PC-3 (cell line): ENCODE measurements at places on chromosomes 7 and 10. TPM values are rescaled to one million over a fixed set of nuclear protein-coding genes. Genes with fewer than 3 reads are reported as not detected.

CAMK2B gene
- 0.69 and 1.2 TPM in 2 replicates for total RNA-seq

PDZD7 gene
- 2.5 and 2.8 TPM in 2 replicates for total RNA-seq

PAX4 gene
- not detected in 2 replicates for total RNA-seq

UPK3B gene
- total RNA-seq: 3.0 and 10.7 TPM in 2 replicates

ABCC2 gene
- total RNA-seq: 0.35 and 2.4 TPM in 2 replicates

OPN4 gene
- not detected in 2 replicates for total RNA-seq

EGR2 gene
- 2.7 and 2.8 TPM in 2 replicates for total RNA-seq

DNA sequence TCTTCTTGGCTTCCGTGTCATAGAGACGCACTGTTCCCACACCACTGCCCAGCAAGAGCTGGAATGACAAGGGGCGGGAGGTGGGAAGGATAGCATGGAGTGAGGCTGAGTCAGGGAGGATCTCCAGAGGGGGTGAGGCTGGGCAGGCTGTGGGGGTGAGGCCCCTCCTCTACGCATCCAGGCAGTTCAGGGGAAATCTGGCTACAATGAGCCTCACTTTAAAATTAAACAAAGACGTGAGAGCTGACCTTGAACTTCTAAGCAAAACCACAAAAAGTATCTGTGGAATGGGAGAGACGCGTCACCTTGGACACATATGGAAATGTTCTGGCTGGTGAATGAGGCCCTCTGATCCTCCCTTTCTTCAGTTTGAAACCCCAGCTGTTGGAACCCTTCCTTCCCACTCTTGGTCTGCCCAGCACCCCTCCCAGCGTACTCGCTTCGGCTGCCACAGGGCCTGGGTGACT, 17.7 kb downstream of the WDR91 start:
- no peaks in the 10 kb centered on the region for H3K36me3 ChIP-seq
- DNase-seq: no peak
- no peaks in the 10 kb centered on the region for H3K27me3 ChIP-seq
- no peak overlapping the region for H3K4me3 ChIP-seq

DNA sequence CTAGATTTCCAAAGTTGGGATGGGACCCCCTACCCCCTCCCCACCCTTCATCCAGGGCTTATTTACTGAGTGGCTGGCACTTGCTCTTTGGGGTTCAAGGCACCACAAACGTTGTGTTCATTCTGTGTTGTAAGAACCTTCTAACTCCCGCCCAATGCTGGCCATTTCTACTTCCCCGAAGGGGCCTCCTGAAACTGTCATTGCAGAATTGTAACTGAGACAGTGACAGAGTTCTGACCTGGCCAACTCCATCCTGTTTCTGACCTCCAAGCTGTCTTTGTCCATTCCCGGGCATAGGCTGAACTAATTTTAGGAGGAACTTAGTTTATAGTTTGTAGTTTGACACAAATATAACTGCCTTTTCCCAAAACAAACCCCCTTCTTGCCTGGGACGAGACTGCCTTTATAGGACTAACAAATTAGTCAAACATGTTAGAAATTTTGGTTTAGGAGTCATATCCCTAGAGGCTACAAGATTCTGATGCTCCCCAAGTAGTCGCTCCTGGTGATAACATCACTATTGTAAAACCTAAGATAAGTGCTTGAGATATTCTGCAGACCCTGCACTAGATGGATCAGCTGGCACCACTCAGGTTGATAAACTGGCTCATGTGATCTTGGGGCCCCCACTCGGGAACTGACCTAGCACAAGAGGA, 34.8 kb upstream of the ZMIZ2 start:
- H3K36me3 ChIP-seq: no peaks in the 10 kb centered on the region; the same call in 1 of the 2 replicates
- H3K4me1 ChIP-seq: peaks cover 17% of the 10 kb centered on the region
- H3K27me3 ChIP-seq: no peaks in the 10 kb centered on the region
- no peak for DNase-seq
- no peak overlapping the region for H3K27ac ChIP-seq

DNA sequence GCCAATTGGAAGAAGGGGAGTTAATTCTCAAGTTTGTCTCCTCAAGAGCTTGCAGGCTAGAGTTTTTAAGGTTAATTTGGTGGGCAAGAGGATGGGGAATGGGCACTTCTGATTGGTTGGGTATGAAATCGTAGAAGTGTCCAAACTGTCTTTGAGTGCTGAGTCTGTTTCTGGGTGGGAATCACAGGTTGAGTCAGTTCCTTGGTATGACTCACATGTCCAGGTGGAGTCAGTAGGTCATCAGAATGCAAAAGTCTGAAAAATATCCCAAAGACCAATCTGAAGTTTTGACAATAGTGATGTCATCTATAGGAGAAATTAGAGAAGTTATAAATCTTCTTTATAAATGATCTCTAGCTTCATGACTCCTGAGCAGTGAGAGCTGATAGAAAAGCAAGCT, 1252.2 kb downstream of the REEP3 start:
- no peak overlapping the region for H3K4me3 ChIP-seq
- DNase-seq: peak; percentile 40
- H3K36me3 ChIP-seq: no peaks in the 10 kb centered on the region
- no peak overlapping the region for H3K27ac ChIP-seq
- 0 out of 2 replicates have a peak, but pooled peaks cover 6% of the 10 kb centered on the region for H3K4me1 ChIP-seq

- no peaks in the 10 kb centered on the region for H3K27me3 ChIP-seq
- no peak overlapping the region for H3K4me3 ChIP-seq
- no peak overlapping the region for H3K27ac ChIP-seq
- H3K4me1 ChIP-seq: no peaks in the 10 kb centered on the region
These were observed 34.5 kb downstream of the MKI67 start for GRCh38 chr10:128091636-128092210.

DNA sequence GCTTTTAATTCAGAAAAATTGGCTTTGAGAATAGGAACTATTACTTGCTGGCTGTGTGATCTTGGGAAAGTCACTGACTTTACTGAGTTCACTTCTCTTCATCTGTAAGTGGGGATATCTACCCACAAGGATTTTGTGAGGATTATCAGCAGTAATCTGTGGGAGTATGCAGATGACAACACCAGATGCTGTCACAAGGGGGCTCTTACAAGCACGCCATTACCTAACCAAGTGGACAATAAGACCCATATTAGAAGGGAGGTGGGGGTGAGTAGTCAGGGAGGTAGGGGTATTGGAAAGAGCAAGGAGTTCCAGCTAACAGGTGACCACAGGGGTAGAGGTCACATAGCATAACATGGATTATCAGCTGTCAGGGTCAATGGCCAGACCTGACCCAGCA, 569.4 kb downstream of the SUGCT start:
- no peak for DNase-seq
- H3K36me3 ChIP-seq: no peaks in the 10 kb centered on the region
- H3K27ac ChIP-seq: no peak overlapping the region
- H3K4me3 ChIP-seq: no peak overlapping the region

- H3K27ac ChIP-seq: no peak overlapping the region
- no peak overlapping the region for H3K4me3 ChIP-seq
- no peaks in the 10 kb centered on the region for H3K36me3 ChIP-seq
- no peak for DNase-seq
- H3K4me1 ChIP-seq: no peaks in the 10 kb centered on the region
These were observed 4.1 kb downstream of the FRMD4A start for GRCh38 chr10:14326581-14326980.

GRCh38 chr7:113652501-113652900, 266.3 kb downstream of the PPP1R3A start:
- DNase-seq: no peak
- H3K27me3 ChIP-seq: no peaks in the 10 kb centered on the region
- H3K4me3 ChIP-seq: no peak overlapping the region
- no peak overlapping the region for H3K27ac ChIP-seq
- H3K4me1 ChIP-seq: no peaks in the 10 kb centered on the region
- H3K36me3 ChIP-seq: no peaks in the 10 kb centered on the region

DNA sequence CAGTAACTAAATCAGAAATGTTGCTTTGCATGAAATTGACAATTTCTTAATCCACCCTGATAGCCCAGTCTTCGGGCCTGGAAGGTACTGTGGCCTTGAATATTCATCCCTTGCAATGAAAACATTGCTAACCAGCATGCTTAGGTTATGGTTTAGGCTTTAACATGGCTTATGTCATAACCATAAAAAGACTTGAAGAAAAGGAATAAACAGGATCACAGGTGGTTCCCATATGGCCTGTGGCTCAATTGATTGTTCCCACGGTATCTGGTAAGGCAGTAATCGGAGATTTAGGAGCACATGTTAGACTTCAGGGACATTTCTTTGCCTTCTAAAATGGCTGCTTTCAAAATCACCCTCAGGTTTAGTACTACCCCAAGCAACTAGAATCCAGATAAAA, 139.5 kb downstream of the ST7 start:
- H3K27ac ChIP-seq: no peak overlapping the region
- H3K4me3 ChIP-seq: no peak overlapping the region
- no peaks in the 10 kb centered on the region for H3K36me3 ChIP-seq

DNA sequence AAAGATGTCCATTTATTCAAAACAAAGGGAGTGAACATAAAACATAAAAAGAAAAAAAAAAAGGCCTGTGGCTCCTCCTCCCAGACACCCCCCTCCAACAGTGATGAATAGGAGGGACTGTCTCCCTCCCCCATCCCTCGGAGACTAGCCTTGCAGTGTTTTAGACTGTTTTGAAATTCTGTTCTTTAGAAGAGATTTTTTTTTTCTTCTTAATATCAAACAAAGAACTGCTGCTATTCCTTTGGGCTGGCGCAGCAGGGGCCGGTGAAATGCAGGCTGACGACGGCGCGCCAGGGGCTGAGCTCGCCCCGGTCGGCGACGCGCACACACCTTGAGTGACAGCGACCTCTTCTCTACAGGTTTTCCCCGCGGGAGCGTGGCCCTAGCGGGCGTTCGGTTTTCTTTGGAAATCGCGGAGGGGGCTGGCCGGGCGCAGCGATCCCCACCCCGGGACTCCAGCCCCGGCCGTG, at the start of gene LANCL2:
Gene LANCL2, plus strand, starts transcription at position 133 of the 470 bp plus-strand sequence. CDS start 689 bp downstream, outside the sequence.
- no peaks in the 10 kb centered on the region for H3K36me3 ChIP-seq
- no peaks in the 10 kb centered on the region for H3K27me3 ChIP-seq
- peak within 1 kb of the TSS; percentile 98 for H3K4me3 ChIP-seq
- peaks cover 17% of the 10 kb centered on the region; the same call in 1 of the 2 replicates for H3K4me1 ChIP-seq

- no peak overlapping the region for H3K4me3 ChIP-seq
- DNase-seq: peak; percentile 38
- H3K27ac ChIP-seq: no peak overlapping the region
These were observed 36.7 kb downstream of the IRF5 start for GRCh38 chr7:128974241-128974934.

- no peaks in the 10 kb centered on the region for H3K4me1 ChIP-seq
- H3K36me3 ChIP-seq: peaks cover 72% of the 10 kb centered on the region
- H3K4me3 ChIP-seq: no peak overlapping the region
- DNase-seq: no peak
- H3K27ac ChIP-seq: no peak overlapping the region
- no peaks in the 10 kb centered on the region for H3K27me3 ChIP-seq
These were observed 94.5 kb downstream of the ZNF33B start for GRCh38 chr10:42543840-42544372.

- H3K27me3 ChIP-seq: no peaks in the 10 kb centered on the region
- no peaks in the 10 kb centered on the region for H3K4me1 ChIP-seq
- DNase-seq: no peak
- no peak overlapping the region for H3K4me3 ChIP-seq
- H3K36me3 ChIP-seq: peaks cover 27% of the 10 kb centered on the region
These were observed 8.7 kb downstream of the SPRN start for GRCh38 chr10:133415752-133416151.

DNA sequence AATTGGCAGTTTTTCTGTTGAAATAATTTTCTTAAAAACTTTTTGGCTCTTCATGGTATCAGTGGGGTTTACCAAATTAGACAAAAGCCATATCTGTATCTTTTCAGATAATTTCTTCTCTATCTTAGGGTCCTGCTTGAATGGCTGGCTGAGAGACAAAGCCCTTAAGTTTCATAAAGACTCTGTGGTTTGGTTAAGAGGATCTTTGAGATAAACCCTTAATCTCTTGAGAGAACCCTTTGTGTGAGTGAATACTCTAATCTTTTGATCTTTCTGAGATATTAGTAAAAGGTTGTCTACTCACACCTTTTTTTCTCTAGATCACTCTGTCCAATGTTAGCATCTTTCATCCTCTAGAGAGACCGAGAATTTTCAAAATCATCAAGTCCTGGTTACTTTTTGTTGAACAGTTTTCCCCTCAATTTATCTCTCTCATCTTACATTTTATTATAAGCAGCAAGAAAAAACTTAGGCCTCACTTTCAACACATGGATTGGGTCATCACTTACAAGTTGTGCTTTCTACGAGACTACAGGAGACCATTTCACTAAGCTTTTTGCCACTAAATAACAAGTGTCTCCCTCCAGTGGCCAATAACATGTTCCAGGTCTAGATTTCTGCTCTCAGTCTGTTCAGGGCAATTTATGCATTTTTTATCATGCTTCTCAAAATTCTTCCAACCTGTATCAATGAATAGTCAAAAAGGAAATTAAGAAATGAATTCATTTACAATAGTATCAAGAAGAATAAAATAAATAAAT, 28.4 kb downstream of the DNAJC9 start:
- no peak overlapping the region for H3K4me3 ChIP-seq
- no peaks in the 10 kb centered on the region for H3K4me1 ChIP-seq
- H3K27ac ChIP-seq: no peak overlapping the region
- H3K36me3 ChIP-seq: peaks cover 19% of the 10 kb centered on the region
